ENCODE measurements at places on chromosomes 1 and 21. TPM values are rescaled to one million over a fixed set of nuclear protein-coding genes. Genes with fewer than 3 reads are reported as not detected.

Gene FCRL2
- not detected for total RNA-seq

Gene USP16
- total RNA-seq: 19.4 TPM

Gene PLEKHO1
- 23.3 TPM for total RNA-seq

- DNase-seq: no peak
- no peaks in the 10 kb centered on the region for H3K4me1 ChIP-seq
- no peaks in the 10 kb centered on the region for H3K27me3 ChIP-seq
- H3K36me3 ChIP-seq: no peaks in the 10 kb centered on the region
- H3K27ac ChIP-seq: no peak overlapping the region
Measured at GRCh38 chr1:40399984-40400704, 26.6 kb downstream of the SMAP2 start.

GRCh38 chr1:219020386-219020785 is 153.3 kb upstream of the LYPLAL1 start:
- no peak overlapping the region for H3K4me3 ChIP-seq
- no peaks in the 10 kb centered on the region for H3K36me3 ChIP-seq
- no peaks in the 10 kb centered on the region for H3K27me3 ChIP-seq
- H3K4me1 ChIP-seq: no peaks in the 10 kb centered on the region
- no peak for DNase-seq
- no peak overlapping the region for H3K27ac ChIP-seq

- peak; percentile 50 for DNase-seq
- H3K4me1 ChIP-seq: peaks cover 17% of the 10 kb centered on the region
- H3K4me3 ChIP-seq: no peak overlapping the region
- peaks cover 13% of the 10 kb centered on the region for H3K36me3 ChIP-seq
- no peak overlapping the region for H3K27ac ChIP-seq
Measured at GRCh38 chr21:38965910-38966504, 160.3 kb downstream of the ETS2 start.

Gene DNALI1
- 10.5 TPM for total RNA-seq

- no peak for DNase-seq
- peak overlapping the region; percentile 99 for H3K4me3 ChIP-seq
- H3K27ac ChIP-seq: peak overlapping the region; percentile 69
Measured at GRCh38 chr1:20660847-20661206, 342 bp downstream of the DDOST start.

GRCh38 chr1:76284842-76285241 is 210.3 kb downstream of the ST6GALNAC3 start:
- no peak for DNase-seq
- H3K4me3 ChIP-seq: no peak overlapping the region
- no peak overlapping the region for H3K27ac ChIP-seq

DNA sequence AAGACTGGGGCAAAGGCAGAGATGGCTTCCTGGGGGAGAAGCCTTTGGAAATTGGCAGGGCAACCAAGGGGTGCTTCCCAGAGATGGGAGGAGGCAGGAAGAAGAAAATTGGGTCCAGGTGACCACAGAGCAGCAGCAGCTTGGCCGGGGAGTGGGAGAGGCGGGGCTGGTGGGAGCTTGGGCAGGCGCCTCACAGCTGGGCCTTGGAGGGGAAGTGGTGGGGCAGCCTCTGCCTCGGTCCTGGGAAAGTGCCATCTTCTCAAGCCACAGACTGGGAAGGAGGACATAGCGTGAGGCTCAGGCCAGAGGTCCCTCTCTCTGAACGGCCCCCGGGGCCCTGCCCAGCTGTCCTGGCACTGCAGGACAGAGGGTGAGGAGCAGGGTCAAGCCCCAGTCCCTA is 24.0 kb upstream of the WASF2 start:
- H3K4me1 ChIP-seq: peaks cover 25% of the 10 kb centered on the region
- H3K36me3 ChIP-seq: no peaks in the 10 kb centered on the region
- no peak for DNase-seq
- H3K4me3 ChIP-seq: no peak overlapping the region

DNA sequence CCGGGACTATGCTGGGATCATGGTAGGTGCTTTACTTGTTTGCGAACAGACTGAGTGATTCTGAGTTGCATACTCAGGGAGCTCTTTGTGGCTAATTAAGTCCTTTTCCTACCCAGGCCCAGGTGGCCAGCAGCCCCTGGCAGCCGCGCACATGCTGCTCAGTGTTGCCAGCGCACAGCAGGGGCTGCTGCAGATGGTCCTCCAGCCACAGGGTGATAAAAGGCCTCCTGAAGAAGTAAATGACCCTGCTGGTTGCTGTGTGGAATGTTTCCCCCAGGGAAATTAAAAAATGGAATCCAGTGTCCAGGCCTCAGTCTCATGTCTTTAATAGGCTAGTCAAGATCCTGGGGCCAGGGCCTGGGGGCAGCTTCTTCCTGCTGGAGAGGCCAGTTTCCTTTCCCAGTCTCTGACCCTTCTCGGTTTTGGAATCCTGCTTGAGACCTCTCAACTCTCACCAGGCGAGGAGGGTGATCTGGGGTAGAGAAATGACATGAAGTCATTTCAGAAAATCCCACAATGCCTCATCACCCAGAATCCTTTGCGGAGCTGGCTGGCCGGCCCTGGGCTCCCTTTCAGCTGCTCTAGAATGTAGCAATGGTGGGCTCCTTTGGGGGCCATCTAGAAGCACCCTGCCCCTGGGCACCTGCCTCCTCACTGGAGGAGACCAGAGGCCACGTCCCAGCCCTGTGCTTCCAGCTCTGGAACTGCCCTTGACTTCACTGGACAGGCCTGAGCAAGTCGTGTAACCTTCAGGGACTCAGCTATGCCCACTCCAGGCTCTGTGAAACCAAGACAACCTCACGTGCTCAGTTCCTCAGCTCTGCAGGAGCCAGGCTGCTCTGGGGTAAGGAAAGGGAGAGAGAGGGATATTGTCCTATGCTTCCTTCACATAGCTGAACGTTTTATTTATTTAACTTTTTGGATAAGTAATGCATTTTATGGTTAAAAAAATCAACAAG is 131.4 kb downstream of the MRPS6 start:
- DNase-seq: no peak
- H3K36me3 ChIP-seq: peaks cover 8% of the 10 kb centered on the region
- H3K27me3 ChIP-seq: no peaks in the 10 kb centered on the region
- H3K27ac ChIP-seq: no peak overlapping the region
- H3K4me1 ChIP-seq: peaks cover 53% of the 10 kb centered on the region
- no peak overlapping the region for H3K4me3 ChIP-seq

GRCh38 chr21:32184485-32184884 is 94.4 kb downstream of the MIS18A start:
- no peak overlapping the region for H3K4me3 ChIP-seq
- peaks cover 14% of the 10 kb centered on the region for H3K4me1 ChIP-seq
- DNase-seq: no peak
- no peaks in the 10 kb centered on the region for H3K36me3 ChIP-seq
- no peak overlapping the region for H3K27ac ChIP-seq

DNA sequence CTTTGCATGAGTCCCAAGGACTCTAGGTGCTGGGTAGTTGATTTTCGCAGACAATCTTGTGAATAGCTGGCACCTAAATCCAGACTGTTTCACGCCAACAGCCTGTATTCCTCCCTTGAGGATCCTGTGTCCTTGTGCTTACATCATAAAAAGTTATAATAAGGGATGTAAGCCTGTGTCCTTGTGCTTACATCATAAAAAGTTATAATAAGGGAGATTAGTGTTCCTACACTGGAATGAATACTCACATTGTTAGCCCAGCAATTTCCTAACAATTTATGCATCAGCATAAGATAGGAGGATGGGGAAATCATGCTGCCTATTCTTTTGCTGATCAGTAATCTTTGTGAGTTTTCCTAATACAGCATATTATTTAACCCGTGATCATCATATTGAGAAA is 4.0 kb upstream of the HSD3B2 start:
- no peaks in the 10 kb centered on the region for H3K36me3 ChIP-seq
- no peak overlapping the region for H3K27ac ChIP-seq
- H3K4me3 ChIP-seq: no peak overlapping the region
- no peaks in the 10 kb centered on the region for H3K4me1 ChIP-seq

Measured in WTC11 (cell line).